ENCODE measurements at places on chromosomes 5 and 9. TPM values are rescaled to one million over a fixed set of nuclear protein-coding genes. Genes with fewer than 3 reads are reported as not detected.

Gene ARID3C
- 0.37 TPM for total RNA-seq

DNA sequence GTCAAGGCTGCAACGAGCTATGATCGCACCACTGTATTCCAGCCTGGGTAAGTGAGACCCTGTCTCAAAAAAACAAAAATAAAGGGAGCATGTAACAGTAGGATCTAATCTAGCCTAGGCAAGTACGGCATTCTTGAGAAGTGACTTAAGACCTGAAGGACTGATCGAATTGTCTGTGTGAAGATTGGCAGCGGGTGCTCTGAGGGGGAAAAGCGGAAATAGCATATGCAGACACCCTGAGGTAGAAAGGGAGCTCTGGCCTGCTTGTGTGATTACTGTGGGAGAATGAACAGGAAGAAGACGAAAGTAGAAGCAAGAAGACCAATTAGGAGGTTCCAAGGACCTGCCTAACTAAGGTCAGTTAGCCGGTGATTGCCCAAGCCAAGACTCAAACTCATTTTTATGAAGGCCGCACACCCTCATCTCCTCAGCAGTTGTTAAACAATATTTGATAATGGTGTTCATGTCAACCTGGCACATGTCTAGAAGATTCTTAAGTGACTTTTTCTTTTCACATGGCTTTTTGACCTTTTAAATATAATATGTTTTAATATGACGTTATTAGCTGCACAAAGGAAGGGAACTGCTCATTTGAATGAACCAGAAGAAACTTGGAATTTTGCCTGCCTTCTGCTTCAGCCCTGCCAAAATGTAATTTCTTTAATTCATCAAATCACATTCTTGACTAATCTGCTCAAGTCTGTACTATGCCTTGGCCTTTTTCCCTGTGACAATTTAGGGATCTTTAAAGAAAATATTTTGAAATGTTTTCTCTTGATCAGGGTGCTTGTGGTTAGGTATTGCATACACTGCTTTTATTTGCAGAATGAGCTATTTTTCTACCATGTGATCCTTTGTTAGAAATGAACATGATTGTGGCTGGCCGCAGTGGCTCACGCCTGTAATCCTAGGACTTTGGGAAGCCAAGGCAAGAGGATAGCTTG, 289.2 kb upstream of the DMRT1 start:
- no peak overlapping the region for H3K27ac ChIP-seq
- DNase-seq, result no peak
- peaks cover 7% of the 10 kb centered on the region for H3K4me1 ChIP-seq
- H3K4me3 ChIP-seq, result no peak overlapping the region
- no peaks in the 10 kb centered on the region for H3K27me3 ChIP-seq

Gene PCDHGA5
- total RNA-seq, result not detected

Gene RGS14
- 39.2 TPM for total RNA-seq

Data from activated naive CD4-positive, alpha-beta T cell treated with anti-CD3 and anti-CD28 coated beads for 36 hours (primary cell).